Activated CD4-positive, alpha-beta T cell treated with anti-CD3 and anti-CD28 coated beads, Interleukin-2, amount 50 U/mL, for 48 hours (primary cell): ENCODE measurements at places on chromosomes 3 and 15.

DNA sequence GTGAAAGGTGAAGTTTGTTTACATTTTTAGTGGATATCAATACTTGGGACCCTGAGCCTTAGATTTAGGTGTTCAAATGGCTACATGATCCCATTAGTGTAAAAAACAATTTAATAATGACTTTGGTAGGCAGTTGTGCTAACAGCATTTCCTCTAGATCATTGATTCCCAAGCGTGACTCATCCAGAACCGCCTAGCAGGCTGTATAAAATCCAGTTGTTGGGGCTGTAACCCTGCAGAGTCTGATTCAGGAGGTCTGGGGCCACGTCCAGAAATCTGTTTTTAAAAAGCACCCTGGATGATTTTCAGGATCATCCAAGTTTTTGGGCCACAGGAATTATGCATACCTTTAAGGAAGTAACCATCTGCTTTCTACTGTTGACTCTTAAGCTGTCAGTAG lies 156.4 kb downstream of the TP63 start:
- no peak for DNase-seq

DNA sequence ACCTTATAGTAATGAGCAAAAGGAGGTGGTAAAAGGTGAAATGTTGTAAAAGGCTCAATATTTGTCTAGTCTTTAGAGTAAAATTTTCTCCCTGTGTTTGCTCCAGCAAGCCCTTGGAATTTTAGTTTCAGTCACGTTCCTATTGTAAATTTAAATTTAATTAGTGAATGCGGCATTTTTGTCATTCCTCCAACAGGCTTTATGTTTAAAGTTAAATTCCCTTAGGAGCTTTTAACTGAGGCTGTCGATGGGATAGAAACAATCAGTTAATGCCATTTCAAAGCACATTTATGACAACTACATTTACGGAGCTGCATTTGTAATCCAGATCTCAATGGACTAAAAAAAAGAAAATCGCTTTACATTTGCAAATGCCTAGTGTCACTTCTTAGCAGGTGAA lies 868 bp upstream of the GADL1 start:
- DNase-seq = no peak

DNA sequence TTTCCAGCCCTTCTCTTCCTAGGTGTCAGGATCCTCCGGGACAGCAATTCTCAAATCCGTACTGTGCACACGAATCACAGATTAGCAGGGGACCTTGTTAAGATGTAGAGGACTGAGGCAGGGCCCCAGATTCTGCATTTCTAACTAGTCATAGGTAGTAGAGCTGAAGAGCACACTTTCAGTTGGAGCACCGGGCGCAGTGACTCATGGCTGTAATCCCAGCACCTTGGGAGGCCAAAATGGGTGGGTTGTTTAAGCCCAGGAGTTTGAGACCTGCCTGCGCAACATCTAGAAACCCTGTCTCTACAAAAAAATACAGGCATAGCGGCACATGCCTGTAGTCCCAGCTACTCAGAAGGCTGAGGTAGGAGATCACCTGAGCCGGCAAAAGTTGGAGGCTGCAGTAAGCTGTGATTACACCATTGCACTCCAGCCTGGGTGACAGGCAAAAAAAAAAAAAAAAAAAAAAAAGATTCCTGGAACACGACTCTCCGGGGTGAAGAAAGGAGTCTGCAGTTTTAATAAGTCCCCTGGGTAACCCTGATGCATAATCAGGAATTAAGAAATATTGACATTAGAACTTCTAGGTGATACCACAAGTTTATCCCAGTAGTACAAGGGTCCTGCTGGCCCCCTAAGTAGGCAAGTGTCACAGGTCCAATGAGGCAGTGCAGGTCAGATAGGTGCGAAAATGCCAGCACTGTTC lies 21.4 kb upstream of the IGDCC3 start:
- DNase-seq = no peak

- DNase-seq = no peak
These were observed 32.8 kb downstream of the TMEM212 start for GRCh38 chr3:171875923-171876412.

DNA sequence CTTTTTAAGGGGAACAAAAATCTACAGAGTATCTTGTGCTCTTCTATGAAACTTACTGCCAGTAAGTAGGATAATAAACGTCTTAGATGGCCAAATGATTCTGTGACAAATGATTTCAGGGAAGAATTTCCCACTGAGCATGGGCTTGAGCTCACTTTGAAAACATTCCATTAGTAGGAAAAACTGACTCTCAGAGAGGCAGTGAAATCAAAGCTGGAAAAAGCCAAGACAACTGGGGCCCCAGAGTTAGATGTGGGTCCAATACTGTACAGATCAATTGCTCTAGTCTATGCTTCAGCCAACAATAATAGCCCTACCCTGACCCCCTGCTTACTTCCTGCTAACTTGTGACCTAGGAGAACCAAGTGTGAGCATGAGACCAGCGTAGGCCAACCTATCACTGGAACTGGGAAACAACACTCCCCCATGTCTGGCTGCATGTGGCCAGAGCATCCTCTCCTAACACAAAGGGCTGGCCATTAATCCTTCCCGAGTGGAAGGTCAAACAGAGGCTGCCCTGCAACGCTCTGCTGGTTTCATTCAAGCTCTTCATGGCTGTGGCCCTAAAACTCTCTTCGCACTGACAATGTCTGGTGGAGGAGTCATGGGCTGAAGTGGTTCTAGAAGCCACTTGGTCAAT lies 68.8 kb downstream of the FOXB1 start:
- no peak for DNase-seq

DNA sequence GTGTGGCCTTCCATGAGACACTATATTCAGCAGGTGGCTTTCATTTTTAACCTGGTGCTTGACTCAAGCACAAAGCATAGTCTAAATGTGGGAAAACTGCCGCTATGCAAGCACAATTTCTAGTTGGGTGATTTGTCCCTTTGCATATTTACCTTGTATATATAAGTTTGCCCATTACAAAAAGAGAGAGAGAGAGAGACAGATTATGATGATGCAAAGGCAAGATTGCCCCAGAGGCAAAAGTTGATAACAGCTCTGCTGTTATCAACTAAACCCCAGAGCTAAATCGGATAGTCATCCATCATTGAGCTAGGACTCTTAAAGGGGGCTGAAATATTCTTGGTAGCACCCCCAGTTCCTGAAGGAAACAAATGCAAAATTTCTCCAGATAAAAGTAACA lies 141.5 kb downstream of the AQP9 start:
- DNase-seq = no peak

GRCh38 chr3:12024959-12025570 lies 20.9 kb downstream of the SYN2 start:
- DNase-seq = no peak

DNA sequence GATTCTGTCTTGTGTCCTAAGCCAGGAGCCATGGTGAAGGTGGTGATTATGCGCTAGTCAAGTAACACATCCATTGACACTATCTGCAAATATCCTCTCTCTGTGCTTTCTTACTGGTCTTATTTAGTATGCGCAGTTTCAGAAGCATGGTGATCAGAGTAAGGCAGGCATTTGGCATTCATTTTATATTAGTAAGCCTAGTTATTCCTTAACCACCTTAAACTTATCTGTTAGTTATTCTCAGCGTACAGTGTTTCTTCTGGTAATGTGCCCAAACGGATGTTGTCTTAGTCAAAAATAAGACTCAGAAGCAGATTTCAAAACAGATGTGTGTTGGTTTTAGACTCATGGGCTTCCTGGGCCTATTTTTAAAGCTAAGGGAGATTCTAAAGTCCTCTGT lies 329.2 kb downstream of the GRM7 start:
- DNase-seq = no peak

DNA sequence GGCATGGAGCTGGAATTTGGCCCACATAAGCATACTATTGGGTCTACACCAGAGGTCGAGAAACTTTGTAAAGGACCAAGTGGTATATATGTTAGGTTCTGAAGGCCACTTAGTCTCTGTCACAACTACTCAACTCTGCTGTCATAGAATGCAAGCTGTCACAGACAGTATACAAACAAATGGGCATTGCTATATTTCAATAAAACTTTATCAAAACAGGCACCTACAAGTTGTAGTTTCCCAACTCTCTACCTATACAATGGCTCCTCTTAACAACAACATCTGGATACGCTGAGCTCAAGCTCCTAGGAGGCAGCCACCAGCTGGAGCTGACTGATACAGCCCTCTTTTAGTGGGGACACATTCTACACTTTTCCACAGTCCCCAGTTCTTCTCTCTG lies 15.7 kb upstream of the PRICKLE2 start:
- no peak for DNase-seq

DNA sequence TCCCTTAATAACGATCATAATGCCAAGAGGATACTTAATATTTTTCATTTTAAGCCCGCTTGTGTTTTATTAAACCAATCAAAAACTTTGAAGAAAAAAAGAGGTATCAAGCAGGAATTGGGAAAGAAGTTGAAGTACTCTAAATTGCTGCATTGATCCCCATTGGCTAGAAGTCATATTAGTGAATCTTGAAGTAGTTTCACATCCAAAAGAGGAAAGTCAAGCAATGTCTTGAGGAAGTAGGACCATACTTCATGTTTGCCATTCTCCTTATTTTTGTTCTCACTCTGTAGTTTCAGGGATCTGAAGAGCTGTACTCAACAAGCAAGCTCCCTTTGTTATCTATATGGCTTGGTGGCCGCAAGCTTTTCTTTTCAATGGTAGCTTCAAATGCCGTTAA lies 2.2 kb downstream of the SCAANT1 start:
- DNase-seq = no peak

GRCh38 chr15:23854203-23854911 lies 167.3 kb upstream of the NDN start:
- DNase-seq = no peak

DNA sequence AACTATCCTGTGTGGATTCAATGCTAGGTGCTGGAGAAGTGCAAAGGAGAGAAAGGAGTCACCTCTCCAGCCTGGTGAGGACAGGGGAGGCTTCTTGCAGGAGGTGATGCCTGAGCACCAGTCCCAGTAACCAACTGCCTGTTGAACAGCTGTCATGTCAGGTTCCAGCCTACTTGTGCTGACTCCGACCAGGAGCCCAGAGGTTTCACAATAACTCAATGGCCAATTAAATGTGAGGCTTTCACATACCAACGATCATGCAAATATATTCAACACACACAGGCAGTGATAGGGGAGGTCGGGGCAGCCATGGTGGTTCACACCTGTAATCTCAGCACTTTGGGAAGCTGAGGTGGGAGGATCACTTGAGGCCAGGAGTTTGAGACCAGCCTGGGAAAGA lies 7.7 kb downstream of the SORD start:
- no peak for DNase-seq

DNA sequence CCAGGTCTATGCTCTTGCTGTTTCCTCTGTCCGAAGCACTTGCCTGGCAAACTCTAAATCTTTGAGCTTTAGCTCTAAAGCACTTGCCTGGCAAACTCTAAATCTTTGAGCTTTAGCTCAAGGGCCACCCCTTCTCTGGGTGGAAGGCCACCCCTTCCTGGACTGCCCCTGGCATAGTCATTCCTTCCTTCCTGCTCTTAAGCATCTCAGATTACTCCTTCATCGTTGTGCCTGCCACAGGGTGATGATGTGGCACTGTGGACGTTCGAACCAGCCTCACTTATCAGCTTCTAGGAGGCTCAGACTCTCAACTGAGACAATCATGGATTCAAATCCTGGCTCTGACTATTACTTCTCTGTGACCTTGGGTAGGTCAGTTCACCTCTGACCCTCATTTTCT lies 10.5 kb upstream of the CRABP1 start:
- DNase-seq = no peak

- DNase-seq = no peak
These were observed 540.8 kb downstream of the FGF12 start for GRCh38 chr3:192186498-192186897.

DNA sequence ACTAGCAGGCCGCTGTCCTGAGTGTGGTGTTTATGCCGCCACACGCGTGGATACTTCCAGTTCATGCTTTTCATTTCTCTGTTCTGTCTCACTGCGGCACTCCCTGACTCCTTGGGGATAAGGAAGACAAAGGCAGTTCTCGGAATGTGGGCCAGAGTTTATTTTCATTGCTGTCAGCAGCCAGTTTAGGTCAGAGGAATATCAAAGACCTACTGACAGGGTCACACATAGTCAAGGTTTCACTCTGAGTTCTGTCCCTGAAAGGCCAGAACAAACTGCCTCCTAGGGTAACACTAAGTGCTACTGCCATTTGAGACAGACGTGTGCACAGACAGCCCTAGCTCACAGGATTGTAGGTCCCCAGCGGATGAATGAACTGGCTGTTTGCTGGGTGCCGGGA lies 27.3 kb upstream of the SPTBN5 start:
- no peak for DNase-seq

GRCh38 chr15:75508840-75509532 lies 57.5 kb upstream of the SIN3A start:
- DNase-seq = no peak

DNA sequence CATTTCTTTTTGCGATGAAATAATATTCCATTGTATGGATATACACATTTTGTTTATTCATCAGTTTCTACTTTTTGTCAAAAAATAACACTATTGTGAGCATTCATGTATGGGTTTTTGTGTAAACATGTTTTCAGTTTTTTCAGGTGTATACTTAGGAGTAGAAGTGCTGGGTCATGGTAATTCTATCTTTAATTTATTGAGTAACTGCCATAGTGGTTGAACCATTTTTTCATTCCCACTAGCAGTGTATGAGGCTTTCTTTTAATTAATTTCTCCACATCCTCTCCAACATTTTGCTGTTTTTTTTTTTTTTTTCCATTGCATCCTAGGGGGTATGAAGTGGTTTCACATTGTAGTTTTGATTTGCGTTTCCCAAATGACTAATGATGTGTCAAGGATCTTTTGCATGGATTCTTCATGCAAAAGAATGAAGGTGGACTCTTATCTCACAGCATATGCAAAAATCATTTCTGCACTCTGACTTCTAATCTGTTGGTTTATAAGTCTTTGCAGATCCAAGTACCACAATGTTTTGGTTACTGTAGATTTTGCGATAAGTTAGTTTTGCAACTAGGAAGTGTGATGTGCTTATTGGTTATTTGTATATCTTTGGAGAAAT lies 12.6 kb downstream of the ATP2C1 start:
- DNase-seq = no peak

- no peak for DNase-seq
These were observed 398.6 kb downstream of the ZIC1 start for GRCh38 chr3:147807776-147808175.

- DNase-seq = no peak
These were observed 4.3 kb downstream of the MECOM start for GRCh38 chr3:169659096-169659819.

DNA sequence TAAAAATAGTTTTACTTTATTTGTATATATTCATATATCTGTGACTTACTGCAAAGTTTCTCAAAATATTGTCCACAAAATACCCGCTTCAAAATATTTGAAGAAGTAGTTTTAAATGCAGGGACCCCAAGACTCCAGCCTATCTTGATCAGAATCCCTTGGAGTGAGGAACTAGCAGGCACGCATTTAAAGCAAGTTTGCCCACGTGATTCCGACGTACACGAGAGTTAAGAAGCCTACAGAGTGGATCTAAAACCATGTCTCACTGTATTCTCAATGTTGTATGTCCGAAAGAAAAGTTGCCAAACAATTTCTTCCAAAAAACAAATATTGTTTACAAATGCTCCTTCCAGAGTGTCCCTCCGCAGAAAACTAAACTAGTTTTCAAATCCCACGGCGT lies 1.7 kb downstream of the GABRB3 start:
- no peak for DNase-seq
